ENCODE measurements at places on chromosomes 1 and 21.

DNA sequence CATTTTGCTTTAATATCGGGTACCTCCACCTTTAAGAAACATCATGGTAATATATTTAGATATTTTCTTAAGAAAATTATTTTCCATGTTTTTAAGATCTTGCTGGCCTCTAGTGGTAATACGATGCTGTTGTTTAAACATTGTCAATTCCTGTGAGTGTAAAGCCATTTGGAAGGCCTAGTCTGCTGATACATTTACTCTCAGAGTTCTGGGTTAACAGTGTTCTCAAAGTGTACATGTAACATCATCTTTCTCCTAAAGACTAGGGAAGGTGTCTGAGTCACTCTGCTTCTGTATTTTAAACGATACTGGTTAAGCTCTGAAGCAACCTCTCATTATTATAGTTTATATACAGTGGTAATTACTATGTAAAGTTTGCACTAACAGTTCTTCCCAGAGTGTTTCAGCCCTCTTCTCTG is 189.1 kb downstream of the RASAL2 start:
- no peak for DNase-seq

DNA sequence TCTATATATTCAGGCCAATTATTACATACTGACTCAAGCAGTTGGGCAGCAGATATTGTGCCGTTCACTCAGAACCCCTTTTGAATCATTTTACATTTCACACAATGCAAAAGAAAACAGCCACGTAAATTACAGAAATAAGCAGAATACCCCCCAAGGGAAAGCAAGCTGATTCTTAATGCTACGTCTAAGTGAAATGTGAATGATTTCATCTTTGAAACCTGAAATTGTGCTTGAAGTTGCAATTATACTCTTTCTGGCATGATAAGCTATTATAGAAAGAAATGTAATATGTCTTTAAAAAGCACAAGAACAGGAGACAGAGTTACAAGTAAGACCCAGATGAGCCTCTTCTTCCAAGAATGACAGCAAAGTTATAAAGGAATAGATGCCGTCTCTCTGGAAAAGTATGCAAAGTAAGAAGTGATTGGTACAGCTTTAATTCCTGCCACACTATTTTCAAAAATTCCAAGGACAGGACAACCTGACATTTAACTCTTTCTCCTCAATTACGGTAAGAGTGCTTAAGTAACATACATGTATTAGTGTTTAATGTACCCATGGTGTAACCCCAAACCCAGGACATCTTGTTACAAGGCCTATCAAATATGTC is 891.5 kb upstream of the ADGRL2 start:
- no peak for DNase-seq

- no peak for DNase-seq
These were observed 72.4 kb downstream of the MATN1 start for GRCh38 chr1:30650968-30651320.

- DNase-seq = no peak
These were observed 118.0 kb upstream of the PLPPR4 start for GRCh38 chr1:99146129-99146848.

GRCh38 chr1:218273762-218274479 is 11.2 kb upstream of the RRP15 start:
- no peak for DNase-seq

GRCh38 chr1:143698016-143698415 is 273.8 kb downstream of the FAM72C start:
- no peak for DNase-seq

GRCh38 chr1:172679000-172679772 is 20.3 kb downstream of the FASLG start:
- DNase-seq = no peak

DNA sequence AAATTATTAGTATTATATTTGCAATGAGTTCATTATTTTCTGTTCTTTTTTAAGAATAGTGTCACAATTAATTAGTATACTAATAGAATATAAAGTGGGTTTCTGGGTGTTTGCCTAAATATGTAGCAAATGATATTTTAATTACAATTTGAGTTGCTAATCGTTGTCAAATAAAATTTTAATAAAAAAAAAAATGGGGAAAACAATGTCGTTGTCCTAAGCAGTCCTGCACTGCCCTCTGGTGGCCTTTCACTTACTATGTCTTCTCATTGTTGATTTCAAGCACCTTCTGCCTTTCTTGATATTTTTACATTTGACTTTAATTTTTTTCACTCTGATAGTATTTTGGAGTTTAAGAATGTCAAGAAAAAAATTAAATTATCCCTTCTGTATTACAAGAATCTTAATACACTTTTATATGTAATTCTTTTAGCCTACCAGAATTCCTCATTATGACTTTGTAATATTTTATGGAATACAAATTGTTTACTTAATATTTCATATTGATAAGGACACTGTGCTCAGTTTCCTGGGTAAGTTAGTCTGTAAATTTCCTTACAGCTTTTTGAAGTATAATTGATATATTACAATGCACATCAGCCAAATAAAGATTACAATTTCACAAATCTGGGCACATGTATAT is 104.5 kb upstream of the FMN2 start:
- no peak for DNase-seq

GRCh38 chr1:84271441-84272151 is 29.9 kb upstream of the SAMD13 start:
- DNase-seq = no peak

DNA sequence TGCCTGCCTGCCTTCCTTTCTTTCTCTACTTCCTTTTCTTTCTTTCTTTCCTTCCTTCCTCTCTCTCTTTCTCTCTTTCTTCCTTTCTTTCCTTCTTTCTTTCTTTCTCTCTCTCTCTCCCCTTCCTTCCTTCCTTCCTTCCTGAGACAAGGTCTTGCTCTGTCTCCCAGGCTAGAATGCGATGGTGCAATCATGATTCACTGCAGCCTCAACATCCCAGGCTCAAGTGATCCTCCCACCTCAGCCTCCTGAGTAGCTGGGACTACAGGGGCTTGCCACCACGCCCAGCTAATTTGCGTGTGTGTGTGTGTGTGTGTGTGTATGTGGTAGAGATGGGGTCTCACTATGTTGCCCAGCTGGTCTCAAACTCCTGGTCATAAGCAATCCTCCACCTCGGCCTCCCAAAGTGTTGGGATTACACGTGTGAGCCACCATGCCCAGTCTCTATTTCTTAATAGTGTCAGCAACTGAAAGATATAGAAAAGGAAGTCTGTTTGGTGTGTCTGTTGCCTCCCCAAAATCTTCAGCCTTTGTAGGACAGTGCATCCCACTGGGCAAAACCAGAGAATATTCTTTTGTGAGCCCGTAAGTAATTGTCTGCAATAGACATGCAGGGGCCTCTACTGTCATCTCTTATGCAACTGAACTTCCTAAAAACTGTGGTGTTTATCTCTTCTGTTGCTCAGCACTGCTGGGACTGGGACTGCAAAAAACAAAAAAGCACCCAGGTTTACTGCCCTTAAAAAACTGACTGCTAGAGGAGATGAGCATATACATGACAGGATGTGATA is 20.9 kb upstream of the RAB4A start:
- no peak for DNase-seq

GRCh38 chr1:108947871-108948525 is 15.3 kb downstream of the CLCC1 start:
- DNase-seq = no peak

GRCh38 chr1:59146651-59147358 is 150.1 kb upstream of the FGGY start:
- DNase-seq = peak; percentile 18

DNA sequence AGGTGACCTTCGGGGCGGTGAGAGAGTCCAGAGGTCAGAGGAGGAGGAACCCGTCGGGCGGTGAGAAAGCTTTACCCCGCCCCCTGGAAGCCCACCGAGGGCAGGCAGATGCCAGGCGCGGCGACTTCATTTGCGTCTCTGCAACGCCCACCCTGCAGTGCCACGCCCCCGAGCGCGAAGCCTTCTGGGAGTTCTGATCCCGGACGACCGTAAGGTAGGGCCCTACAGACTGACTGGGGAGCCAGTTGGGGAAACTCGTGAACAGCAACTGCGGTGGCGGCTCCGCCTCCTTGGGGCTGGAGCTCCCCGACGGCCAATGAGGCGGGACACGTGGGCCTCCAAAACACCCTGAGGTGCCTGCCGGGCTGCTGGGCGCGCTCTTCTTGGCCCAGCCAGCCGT is 46.0 kb upstream of the EDARADD start:
- DNase-seq = no peak

GRCh38 chr21:42659416-42660117 is 6.1 kb downstream of the PDE9A start:
- no peak for DNase-seq

DNA sequence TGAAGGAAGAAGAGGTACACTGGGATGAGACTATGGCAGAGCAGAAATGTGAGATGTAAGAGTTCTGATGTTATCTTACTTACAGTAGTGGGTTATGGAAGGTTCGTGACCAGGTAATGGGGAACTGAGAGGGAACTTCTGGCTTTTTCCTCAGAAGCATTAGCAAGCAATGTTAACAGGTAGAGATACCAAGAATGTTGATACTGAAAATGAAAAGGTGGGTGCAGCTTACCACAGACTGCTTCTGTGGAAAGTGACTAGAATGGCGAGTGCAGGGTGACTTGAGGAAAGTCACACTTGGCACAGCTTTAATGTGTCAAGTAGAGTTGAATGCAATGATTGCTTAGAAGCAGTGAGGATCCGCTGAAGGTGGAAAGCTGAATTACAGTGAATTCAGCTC is 70.8 kb downstream of the PLA2G4A start:
- no peak for DNase-seq

GRCh38 chr1:155226910-155227260 is 18.4 kb downstream of the MTX1 start:
- DNase-seq = no peak

- DNase-seq = no peak
These were observed 374.1 kb upstream of the POU3F1 start for GRCh38 chr1:38420666-38421065.

GRCh38 chr1:181503171-181503810 is 20.0 kb downstream of the CACNA1E start:
- DNase-seq = no peak

- DNase-seq = no peak
These were observed 416 bp upstream of the TNFRSF14 start for GRCh38 chr1:2555634-2556276.

DNA sequence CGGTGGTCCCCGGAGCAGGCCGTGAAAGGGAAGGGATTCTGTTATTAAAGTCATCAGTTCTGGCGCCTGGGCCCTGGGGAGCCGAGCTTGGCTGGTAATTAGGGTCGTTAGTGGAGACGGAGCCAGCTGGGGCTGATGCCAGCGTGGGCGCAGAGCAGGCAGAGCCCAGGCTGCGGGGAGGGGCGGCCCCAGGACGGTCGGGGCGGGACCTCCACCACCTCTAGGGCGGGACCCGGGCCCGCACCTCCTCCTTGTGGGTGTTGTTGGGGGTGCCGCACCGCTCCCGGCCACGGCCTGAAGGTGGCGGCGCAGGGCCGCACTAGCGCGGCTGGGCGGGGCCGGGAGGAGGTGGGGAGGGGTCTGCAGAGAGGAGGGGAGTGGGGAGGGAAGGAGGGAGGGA is 470.6 kb downstream of the PTPRU start:
- no peak for DNase-seq

GRCh38 chr1:153805042-153805745 is 30.0 kb downstream of the SLC27A3 start:
- DNase-seq = peak; percentile 44

- no peak for DNase-seq
These were observed 5.9 kb downstream of the SLC2A7 start for GRCh38 chr1:9020305-9020704.

- no peak for DNase-seq
These were observed 142.5 kb downstream of the DHRS3 start for GRCh38 chr1:12475530-12475934.

DNA sequence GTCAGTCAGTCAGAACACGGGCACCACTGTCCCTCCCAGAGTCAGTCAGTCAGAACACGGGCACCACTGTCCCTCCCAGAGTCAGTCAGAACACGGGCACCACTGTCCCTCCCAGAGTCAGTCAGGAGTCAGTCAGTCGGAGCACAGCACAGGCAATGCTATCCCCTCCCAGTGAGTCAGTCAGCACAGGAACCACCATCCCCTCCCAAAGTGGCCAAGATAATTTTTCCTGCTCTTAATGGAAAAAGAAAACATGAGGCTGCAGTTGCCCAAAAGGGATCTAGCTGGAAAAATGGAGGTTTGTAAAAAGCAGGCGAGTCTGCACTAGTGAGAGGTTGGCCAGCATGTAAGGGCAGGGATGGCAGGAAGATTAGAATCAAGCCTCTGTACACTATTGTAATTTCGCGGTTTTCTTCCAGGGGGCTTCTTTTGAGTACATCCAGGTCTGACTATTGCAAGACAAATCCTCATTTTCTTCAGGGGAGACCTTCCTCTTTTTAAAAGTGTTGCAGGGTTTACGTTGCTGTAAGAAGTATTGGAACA is 213.8 kb downstream of the SIPA1L2 start:
- no peak for DNase-seq

DNA sequence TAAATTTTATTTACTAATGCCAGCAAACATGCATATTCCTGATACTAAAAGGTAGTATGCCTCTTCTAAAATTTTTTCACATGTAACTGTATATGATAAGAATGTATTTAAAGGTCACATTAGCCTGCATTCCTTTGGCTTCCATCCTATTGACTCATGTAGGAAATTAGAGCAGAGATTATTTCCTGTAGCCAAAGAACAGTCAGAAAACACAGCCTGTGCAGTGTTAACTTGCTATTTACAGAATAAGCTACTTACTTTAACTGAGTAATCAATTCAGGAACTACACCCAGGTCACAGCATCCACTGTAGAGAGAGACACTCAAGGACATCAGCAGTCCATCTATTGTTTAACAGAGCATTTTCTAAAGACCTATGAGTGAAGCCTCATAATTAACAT is 154.5 kb upstream of the ADGRL4 start:
- DNase-seq = no peak

GRCh38 chr1:54965624-54966340 is 14.6 kb upstream of the TMEM61 start:
- no peak for DNase-seq

- DNase-seq = no peak
These were observed 127.1 kb upstream of the C1orf105 start for GRCh38 chr1:172293429-172293828.

DNA sequence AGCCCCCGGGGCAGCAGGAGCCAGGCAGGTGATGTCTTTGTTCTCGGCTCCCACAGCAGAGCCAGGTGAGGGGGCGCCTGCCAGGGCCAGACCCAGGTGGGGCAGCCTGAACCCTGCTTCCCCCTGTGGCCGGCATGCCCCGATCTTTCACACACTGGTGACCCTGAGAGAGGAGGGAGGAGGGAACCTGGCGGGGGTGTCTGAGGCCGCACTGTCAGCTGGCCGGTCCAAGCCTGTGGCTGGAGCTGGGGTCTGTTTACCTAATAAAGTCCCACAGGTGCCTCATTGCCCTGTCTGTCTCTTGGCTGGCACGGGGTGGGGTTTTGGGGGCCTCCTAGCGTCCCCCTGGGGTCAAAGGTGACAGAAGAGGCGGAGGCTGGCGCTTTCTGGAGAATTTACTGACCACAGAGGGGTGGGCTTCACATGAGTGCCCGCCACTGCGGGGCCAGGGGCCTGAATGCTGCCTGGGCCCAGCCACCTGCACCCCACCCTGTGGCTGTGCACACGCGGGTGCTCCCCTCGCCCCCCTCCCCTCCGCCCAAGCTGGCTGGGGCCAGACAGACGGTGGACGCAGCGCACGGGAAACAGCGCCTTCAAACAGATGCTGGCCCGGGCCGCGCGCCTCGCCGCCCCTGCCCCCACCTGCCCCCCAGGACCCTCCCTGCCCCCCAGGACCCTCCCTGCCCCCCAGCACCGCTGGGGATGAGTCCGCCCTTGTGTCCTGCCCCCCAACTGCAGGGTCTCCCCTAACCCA is 5.8 kb downstream of the TMEM240 start:
- DNase-seq = no peak
